ENCODE measurements at places on chromosomes 2 and 18. TPM values are rescaled to one million over a fixed set of nuclear protein-coding genes. Genes with fewer than 3 reads are reported as not detected.

The ASAP2 gene
- 18.6 TPM for total RNA-seq

The TUBB8B gene
- total RNA-seq, result not detected

The ABCG8 gene
- not detected for total RNA-seq

The CD8B2 gene
- total RNA-seq, result 0.23 TPM

The MAL gene
- total RNA-seq, result not detected

The SDC1 gene
- 9.6 TPM for total RNA-seq

The UPP2 gene
- not detected for total RNA-seq
